Kidney (tissue), 22 donors: ENCODE measurements at places on chromosomes 13 and 19. TPM values are rescaled to one million over a fixed set of nuclear protein-coding genes. Genes with fewer than 3 reads are reported as not detected.

GRCh38 chr13:23928985-23929384 is 31.7 kb upstream of the C1QTNF9B start:
- DNase-seq = no peak

DNA sequence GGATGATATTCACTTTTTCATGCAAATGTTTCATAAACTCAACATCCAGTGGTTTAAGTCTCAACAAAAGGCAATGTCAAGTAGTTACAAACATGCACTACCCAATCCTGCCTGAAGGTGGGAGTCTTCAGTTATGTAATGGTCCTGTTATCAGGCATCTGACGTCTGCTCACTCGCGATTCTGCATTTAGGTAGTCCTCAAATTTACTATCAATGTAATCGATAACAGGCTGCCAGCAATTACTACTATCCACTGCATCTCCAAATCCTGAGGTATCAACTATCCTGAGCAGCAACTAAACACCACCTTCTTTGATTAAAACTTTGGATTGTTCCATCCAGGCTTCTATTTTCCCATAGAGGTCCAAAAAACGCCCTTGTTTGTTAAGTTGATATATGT is 51.2 kb downstream of the NLRP12 start:
- peak; percentile 63 for DNase-seq

DNA sequence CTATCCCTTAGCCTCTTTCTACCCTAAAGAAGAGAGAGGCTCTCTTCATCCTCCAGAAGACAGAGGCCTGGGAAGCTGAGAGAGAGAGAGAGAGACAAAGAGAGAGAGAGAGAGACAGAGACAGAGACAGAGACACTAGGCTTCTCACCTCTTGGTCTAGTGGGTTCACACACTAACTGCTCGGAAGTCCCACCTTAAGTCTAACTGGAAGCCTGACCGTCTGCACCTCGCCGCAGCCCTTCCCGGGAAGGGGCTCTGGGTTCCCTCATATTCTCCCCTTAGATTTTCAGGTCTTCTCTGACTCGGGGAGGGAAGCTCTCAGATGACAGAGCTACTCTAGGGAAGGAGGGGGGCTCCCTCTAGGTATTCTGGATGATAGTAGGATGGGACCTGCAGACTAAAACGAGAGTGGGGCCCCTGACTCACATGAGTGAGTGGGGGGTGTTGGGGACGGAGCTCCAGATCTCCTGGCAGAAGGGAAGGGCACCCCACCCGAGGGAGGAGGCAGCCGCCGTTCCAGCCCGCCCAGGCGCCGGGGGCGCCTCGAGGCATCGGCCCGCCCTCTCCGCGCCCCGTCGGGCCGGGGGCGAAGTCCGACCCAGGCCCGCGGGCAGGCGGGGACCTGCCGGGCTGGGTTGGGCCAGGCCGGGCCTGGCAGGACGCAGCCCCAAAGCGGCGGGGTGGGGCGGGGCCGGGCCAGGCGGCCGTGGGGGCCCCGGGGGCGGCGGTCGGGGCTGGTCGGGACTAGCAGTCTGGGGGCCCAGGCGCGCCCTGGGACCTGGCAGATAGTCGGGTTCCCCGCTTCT is 2.0 kb upstream of the JUNB start:
- peak; percentile 81 for DNase-seq

KLC3 gene
- 3.3 TPM for total RNA-seq

GRCh38 chr13:99564386-99564785 is 63.1 kb downstream of the TM9SF2 start:
- no peak for DNase-seq

DNA sequence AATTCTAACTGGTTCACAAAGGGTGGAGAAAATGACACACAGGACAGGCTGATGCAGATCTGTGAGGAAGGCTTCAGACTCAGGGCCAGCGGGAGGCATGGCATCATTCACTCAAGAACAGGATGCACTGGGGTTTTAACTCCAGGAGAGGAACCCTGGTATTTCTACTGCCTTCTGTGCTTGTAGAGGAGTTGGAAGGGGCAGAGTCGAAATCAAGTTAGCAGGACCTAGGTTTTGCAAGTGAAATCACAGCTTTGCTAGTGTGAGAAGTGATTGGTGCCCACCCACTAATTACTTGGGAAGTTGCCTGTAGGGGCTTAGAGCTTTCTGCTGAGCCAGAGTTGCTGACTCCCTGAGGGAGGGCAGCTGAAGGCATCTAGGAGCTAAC is 92.7 kb downstream of the AKAP11 start:
- DNase-seq = no peak

DNA sequence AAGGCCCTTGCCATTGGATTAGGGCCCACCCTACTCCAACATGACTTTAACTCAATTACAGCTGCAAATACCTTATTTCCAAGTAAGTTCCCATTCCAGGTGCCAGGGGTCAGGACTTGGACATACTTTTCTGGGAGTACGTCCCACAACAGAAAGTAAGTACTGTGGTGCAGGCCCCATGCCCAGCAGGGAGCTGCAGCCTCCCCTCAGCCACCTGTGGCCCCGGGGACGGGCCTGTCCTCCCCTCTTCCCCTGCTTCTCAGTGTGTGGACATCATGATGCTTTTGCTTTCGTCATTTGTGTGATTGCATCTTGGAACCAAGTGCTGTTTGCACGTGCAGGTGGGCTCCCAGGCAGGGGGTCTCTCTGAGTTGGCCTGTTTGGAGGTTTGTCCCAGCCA is 31.9 kb downstream of the CRTC1 start:
- no peak for DNase-seq

- DNase-seq = no peak
Measured at GRCh38 chr13:30798776-30799355, 63.5 kb downstream of the ALOX5AP start.

SERP2 gene
- 9.7 TPM for total RNA-seq

DNA sequence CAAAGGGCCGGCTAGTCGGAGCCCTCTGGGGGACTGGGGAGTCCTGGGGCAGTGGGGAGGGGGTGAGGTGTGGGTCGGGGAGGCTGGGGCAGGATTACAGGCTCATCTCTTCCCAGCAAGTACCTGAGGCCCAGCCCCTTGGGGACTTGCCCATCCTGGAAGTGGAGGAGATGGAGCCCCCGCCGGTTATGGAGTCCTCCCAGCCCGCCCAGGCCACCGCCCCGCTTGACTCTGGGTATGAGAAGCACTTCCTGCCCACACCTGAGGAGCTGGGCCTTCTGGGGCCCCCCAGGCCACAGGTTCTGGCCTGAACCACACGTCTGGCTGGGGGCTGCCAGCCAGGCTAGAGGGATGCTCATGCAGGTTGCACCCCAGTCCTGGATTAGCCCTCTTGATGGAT is 9.9 kb downstream of the PALM3 start:
- DNase-seq = no peak

- no peak for DNase-seq
Measured at GRCh38 chr19:7304200-7304599, 10.0 kb upstream of the INSR start.

DNA sequence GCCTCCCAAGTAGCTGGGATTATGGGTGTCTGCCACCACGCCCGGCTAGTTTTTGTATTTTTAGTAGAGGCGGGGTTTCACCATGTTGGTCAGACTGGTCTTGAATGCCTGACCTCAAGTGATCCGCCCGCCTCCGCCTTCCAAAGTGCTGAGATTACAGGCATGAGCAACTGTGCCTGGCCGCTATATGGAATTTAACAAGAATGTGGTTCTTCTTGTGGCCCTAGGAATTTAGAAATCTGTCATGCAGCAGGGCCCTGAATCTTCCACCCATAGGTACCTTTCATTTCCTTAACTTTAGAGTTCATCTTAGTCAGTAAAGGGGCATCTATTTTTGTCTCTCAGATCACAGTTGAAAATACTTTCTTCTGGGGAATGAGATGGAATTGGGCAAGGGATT is 25.6 kb upstream of the NDFIP2 start:
- DNase-seq = no peak

DNA sequence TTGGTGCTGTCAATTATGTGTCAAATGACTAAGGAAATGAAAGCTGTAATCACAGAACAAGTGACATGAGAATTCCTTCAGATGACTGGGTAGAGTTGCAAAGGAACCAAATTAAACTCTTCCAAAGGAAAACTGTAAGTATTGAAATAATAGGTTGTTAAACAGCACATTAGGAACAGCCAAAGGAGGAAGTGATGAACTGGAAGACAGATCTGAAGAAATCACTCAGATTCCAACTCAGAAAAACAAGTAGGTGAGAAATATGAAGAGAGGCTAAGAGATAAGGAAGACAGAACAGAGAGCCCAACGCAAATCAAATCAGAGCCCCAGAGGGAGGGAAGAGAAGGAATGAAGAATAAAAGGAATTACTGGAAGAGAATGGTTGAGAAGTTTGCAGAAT is 15.4 kb downstream of the TMEM161A start:
- DNase-seq = no peak

- no peak for DNase-seq
Measured at GRCh38 chr13:101996954-101997353, 404.9 kb downstream of the FGF14 start.

- DNase-seq = peak; percentile 25
Measured at GRCh38 chr13:111904701-111905608, 162.0 kb upstream of the SOX1 start.

GRCh38 chr19:50875795-50876422 is 2.7 kb downstream of the KLK2 start:
- no peak for DNase-seq

DNA sequence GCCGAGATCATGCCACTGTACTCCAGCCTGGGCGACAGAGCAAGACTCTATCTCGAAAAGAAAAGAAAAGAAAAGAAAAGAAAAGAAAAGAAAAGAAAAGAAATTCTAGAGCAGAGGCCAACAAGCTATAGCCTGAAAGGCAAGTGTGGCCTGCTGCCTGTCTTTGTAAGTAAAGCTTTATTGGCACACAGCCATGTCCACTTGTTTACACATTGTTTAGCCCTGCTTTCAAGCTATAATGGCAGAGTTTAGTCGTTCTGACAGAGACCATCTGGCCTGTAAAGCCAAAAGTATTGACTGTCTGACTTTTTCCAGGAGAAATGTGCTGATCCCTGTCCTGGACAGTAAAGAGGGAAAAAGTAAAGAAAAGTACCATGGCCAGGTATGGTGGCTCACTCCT is 18.3 kb downstream of the NWD1 start:
- DNase-seq = peak; percentile 83

SPRED3 gene
- total RNA-seq = 8.7 TPM

GRCh38 chr19:19749117-19749907 is 16.4 kb upstream of the ZNF14 start:
- no peak for DNase-seq

- no peak for DNase-seq
Measured at GRCh38 chr13:36108954-36109353, 22.2 kb downstream of the DCLK1 start.

DNA sequence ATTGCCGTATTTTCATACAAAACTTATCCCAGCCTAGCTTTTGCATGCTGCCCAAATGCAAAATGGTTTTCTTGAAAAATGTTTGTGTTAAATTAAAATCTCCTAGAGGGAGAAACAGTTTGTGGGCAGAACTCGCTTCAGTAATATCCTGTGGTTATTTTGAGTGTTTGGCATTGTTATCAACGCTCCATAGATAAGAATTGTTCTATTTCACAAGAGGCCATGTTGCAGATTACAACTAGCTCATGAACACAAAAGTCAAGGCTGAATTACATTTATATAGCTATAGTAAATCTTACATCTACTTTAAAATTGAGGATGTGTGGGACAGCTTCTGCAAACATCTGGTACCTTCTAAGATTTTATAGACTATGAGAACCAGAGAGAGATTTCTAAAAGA is 447.9 kb downstream of the DCT start:
- no peak for DNase-seq

C1QTNF9B gene
- not detected for total RNA-seq

SMIM44 gene
- not detected for total RNA-seq

- DNase-seq = no peak
Measured at GRCh38 chr19:12750851-12751250, 740 bp upstream of the BEST2 start.

DNA sequence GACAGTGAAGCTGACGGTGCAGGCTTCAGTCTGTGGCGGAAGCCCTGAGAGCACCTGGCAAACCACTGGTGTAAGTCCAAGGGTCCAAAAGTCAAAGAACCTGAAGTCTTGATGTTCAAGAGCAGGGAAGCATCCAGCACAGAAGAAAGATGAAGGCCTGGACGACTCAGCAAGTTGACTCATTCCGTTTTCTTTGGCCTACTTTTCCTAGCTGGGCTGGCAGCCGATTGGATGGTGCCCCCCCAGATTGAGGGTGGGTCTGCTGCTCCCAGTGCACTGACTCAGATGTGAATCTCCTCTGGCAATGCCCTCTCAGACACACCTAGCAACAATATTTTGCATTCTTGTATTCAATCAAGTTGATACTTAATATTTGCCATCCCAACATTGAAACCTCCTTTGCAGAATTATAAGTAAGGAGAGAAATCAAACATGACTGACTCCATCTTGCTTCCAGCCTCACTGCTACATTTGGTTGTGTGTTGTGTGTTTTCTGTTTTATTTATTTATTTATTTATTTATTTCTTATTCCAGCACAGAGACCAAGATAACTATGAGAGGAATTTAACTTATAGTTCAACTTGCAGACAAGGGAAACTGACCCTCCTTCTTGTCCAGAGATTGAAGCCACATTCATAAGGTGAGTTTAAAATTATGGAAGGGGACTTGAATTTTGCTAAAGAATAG is 32.8 kb downstream of the IGFL2 start:
- no peak for DNase-seq

C19orf25 gene
- 32.5 TPM for total RNA-seq

GRCh38 chr13:101767131-101767530 is 314.7 kb downstream of the ITGBL1 start:
- no peak for DNase-seq
